Left colon (tissue), 2 donors: ENCODE measurements at places on chromosomes 3 and 15. TPM values are rescaled to one million over a fixed set of nuclear protein-coding genes. Genes with fewer than 3 reads are reported as not detected.

- DNase-seq, result no peak
Measured at GRCh38 chr3:25385807-25386460, 42.1 kb upstream of the RARB start.

GRCh38 chr3:143171141-143171980 is 51.8 kb downstream of the CHST2 start:
- DNase-seq, result no peak

GRCh38 chr3:132592216-132592615 is 4.9 kb upstream of the ACKR4 start:
- DNase-seq, result no peak

The CA12 gene
- 397 TPM for total RNA-seq

- DNase-seq, result no peak
Measured at GRCh38 chr3:10457560-10457959, 47.8 kb downstream of the ATP2B2 start.

The HGD gene
- 62.9 TPM for total RNA-seq
